ENCODE measurements at places on chromosomes 16 and 17. TPM values are rescaled to one million over a fixed set of nuclear protein-coding genes. Genes with fewer than 3 reads are reported as not detected.

Gene SKAP1
- 4.3 TPM for total RNA-seq

Gene SMURF2
- 10.7 TPM for total RNA-seq

Gene CETP
- not detected for total RNA-seq

DNA sequence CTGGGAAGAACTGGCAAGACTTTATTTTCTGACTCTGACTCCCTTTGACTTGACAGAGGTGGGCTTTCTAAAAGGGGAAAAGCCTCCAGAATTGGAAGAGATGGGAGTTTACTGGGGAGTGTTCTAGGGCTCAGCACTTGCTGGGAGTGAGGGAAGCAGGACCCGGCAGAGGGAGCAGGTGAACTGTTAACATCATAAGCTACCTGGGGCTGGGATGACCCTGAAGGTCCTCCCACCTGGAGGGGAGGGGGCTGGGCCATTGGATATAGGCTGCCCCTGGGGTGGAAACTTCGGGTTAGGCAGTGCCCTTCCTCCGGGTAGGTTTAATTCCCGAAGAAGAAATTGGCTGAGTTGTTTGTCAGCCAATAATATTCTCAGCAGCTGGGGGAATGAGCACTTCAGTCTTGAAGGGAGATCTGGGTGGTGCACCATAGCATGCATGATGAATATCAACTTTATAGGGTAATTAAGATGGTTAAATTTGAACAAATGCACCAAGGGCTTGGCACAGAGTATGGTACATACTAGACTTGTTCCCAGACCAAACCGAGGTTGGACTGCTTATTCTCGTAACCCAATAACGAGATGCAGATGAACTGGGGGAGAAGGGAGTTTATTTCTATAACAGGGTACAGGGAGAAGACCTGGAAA is 337.0 kb downstream of the HAPSTR1 start:
- DNase-seq, result no peak

- no peak for DNase-seq
These were observed 6.5 kb upstream of the CHD3 start for GRCh38 chr17:7882068-7882467.

GRCh38 chr17:63479495-63480184 is 2.8 kb downstream of the ACE start:
- DNase-seq, result no peak

DNA sequence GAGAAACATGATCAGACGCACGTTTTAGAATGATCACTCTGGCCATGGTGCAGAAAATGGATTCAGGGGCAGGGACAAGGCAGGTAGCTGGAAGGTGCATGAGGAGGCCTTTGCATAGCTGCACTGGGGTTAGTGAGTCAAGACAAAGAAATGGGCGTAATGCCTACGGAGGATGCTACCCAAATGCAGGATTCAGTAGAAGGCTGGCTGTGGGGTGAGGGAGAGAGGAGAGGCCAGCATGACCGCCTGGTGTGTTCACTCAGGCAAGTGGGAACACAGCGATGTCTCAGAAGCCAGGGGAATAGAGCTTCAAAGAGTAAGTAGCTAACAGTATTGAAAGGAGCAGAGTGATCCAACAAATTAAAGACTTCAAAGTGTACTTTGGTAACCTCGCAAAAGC is 31.2 kb downstream of the PMP22 start:
- no peak for DNase-seq
